ENCODE measurements at places on chromosomes 2 and 18.

DNA sequence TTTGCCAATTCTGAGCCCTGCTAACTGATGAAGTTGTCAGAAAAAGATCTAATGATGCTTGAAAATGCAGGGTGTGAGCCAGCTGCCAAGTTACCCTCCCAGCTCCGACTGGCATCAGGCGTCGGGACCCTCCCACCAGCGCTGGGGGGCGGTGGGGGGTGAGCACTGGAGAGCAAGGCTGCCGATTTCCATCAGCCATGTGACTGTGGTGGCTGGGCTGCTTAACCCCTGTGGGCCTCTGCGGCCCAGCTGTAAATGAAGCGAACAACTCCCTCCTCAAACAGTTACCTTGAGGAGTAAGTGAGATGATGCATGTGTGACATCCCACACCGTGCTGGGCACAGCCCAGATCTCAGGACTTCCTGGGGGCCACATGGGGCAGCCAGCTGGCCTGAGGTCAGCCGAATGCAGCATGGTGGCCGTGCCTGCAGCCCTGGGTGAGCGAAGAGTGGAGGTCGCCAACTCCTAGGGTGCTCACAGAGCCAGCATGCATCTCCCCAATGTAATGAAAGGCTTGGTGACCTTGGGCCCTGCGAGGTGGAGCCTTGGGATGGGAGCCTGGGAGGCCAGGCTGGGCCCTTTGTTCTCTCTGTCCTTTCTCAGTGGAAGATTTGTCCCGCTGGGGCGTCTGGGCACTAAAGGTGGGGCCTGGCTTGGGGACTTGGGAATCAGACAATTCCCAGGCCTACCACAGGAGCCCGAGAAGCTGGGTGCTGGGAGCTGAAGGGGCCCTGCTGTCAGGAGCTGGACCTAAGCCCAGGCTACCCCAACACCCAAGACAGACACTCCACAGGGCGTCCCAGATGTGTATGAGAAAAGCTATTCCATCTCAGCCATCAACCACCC lies 25.1 kb downstream of the CIB4 start:
- DNase-seq = no peak

GRCh38 chr18:7605705-7606104 lies 38.6 kb downstream of the PTPRM start:
- no peak for DNase-seq

DNA sequence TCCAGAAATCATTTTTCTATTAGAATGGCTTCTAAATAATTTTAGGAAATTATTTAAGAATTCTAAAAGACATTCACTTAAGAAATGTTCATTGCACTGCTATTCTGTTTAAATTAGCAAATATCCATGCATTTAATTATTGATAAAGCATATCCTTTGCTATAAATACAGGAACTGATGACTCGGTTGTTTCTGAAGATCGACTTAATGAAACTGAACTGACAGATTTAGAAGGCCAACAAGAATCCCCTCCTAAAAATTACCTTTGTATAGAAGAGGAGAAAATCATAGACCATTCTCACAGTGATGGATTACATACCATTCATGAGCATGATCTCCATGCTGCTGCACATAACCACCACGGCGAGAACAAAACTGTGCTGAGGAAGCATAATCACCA lies 59.4 kb downstream of the SLC39A10 start:
- DNase-seq = no peak

DNA sequence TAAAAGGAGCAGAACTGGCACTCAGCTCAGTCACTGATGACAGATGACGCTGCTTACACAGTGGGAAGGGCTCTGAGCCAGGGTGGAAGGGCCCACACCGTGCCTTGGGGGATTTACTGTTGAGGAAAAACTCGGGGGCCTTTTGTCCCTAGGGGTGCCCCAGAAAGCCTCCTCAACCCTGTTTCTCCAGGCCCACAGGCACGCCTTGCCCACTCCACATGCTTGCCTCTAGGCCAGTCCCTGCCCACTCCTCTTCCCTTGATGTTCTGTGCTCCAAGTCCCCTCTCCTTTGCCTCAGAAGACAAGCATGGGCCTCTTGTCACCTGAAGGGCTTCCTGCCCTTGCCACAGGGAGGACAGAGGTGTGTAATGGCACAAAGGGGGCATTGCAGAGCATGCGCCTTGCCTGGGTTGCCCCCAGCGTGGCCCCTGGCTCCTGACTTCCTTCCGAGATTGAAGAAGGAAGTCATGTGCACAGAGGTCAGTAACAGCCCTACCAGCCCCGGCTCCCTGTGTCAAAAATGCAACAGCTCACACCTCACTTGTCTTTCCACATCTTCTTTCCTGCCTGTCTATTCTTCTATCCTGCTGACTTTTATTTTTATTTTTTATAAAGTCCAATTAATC lies 65.1 kb downstream of the LIPG start:
- no peak for DNase-seq

DNA sequence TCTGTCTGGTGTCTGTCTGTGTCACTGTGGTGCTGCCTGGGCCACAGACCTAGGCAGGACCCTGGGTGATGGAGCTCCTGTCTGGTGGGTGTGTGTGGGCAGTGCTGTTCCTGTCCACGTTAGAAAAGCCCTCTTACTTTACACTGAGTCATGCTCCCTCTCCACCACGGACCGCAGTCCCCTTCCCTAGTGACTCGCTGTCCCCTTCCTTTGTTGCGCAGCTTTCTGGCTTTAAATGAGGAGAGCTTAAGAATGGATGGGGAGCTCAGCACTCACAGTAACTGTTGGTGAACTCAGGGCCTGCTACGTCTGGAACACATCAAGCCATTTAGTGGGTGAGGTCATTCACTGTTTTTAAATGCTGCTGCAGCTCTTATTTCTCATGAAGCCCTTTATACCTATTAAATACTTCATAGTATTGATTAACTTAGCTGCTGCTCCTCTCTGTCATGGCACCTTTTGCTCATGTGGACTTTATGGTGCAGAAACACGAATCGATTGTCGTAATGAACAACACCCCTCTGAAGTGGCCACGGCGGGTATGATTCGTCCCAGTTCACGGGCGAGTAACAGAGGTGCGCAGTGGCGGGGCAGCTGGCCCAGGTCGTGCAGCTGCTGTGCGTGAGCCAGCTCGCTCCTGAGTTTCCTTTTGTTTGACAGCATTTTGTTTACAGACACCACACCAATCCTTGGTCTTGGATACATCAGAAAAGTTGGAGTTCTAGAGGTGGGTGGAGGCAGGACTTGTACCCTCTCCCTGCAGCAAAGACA lies 100.4 kb downstream of the LDLRAD4 start:
- no peak for DNase-seq

DNA sequence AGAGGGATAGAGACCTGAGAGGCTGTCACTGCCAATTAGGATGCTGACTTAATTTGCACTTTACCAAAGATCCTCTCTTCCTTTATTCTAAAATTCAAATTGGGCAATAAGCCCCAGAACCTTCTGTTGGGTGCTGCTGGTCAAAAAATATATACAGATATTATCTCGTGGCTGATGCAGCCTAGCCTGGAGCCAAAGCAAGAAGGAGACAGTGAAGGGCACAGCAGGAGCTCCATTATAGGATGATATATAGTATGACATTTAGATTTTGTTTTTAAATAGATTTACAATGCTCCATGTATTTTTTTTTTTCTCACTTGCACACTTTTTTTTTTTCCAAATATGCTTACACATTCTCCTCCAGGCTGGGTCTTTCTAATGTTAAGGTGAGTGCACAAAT lies 579.3 kb downstream of the PIK3C3 start:
- DNase-seq = no peak

- no peak for DNase-seq
Measured at GRCh38 chr2:43569921-43570320, 25.9 kb downstream of the THADA start.

DNA sequence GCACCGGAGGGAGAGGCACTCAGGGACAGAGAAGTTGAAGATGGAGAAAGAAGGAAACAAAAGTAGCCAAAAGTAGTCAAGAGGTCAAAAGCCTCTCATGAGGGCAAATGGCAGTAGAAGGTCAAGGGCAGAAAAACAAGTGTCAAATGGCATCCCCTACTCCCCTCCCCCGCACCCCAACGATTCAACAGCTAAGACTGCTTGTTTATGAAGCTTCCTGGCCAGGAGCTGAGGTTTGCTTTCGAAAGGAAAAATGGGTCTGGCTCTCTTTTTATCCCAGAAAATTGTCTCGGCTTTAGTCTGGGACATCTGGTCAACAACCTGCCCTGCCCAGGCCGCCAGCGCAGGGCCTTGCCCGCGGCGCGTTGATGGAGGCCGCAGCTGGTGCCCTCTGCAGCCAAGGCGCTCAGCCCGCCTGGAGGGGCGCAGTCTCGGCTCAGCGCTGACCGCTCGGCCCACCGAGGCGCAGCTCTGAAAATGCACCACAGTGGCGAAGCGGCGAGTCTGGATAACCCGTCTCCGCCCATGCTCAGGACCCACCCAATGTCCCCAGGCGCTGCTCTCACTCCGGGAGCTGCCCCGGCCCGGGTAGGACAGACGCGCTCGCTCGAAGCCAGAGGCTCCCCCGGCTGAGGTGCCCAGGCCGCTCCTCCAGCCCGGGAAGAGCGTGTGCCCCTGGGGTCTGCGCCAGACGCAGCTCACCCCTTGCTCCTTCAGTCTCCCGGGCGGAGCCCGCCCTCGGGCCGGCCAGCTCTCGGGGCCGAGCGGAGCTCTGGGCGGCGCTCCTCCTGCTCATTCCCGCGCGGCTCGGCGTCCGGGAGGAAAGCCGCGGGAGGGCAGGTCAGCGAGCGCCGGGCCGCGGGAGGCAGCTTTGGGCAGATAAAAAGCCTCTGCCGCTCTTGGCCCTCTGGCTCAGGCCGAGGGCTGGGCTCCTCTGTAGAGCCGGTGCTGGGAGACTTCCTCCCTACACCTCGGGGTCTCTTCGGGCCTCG lies 1.8 kb upstream of the TBR1 start:
- no peak for DNase-seq

Measured in NCI-H524 treated with DMSO at 0.1 percent for 48 hours (cell line).